Muscle of leg (tissue), 16 donors: ENCODE measurements at places on chromosomes 6 and 20. TPM values are rescaled to one million over a fixed set of nuclear protein-coding genes. Genes with fewer than 3 reads are reported as not detected.

DNA sequence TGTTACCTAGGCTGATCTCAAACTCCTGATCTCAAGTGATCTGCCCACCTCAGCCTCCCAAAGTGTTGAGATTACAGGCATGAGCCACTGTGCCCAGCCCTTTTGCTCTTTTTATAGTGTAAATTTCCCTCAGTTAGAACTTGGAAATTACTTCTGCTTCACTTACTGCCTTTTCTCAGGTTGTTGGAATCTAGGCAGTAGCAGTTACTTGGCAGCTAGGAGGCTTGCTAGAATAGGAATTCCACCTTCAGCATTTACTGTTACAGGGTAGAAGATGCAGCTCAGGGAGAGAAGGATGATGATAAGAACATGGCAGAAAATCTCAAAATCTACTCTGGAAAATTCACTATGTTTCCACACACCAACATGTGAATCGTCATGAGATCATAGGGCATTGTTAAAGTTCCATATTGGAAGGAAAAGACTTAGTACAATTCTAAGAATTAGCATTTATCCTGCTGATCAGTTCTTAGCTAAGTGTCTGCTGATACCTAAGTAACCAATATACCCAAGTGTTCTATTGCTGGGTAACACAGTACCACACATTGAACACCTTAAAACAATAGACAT, 182.2 kb downstream of the SLC16A10 start:
- DNase-seq = no peak

DNA sequence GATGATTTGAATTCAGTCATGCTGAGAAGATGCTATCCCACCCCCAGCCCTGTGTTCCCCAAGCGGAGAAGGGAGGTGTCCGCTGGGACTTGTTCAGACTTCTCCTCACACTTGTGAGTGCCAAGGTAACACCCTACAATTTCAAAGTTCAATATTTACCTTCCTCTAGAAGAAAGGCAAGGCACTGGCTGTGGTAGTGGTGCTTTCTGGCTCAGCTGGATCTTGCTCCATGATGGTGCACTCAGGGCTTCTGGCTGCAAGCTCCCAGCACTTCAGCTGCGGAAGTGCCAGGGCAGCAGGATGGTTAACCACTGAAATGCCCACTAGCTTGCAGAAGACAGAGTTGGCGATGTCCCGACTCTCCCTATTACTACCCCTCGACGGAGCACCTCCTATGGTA, 135.4 kb downstream of the MTFR2 start:
- no peak for DNase-seq

DNA sequence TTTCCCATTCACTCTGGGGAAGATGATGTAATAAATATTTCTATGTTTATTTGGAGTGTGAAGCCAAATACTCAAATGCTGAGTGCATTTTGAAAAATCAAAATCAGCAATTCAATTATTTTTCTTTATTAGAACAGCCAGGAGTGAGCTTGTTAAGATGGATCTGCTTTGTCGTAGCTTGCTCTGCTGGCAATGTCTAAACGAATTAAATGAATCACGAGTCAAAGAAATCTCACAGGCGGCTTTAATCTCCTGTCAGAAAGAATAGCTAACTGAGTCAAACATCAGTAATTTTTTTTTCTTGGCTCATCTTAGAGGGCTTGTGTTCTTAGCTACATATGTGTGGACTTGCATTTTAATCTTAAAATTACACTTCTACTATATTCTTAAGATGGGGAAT, 100.2 kb upstream of the HMGN3 start:
- peak; percentile 5 for DNase-seq

GRCh38 chr6:112764377-112764776, 417.2 kb downstream of the RFPL4B start:
- DNase-seq = no peak

DNA sequence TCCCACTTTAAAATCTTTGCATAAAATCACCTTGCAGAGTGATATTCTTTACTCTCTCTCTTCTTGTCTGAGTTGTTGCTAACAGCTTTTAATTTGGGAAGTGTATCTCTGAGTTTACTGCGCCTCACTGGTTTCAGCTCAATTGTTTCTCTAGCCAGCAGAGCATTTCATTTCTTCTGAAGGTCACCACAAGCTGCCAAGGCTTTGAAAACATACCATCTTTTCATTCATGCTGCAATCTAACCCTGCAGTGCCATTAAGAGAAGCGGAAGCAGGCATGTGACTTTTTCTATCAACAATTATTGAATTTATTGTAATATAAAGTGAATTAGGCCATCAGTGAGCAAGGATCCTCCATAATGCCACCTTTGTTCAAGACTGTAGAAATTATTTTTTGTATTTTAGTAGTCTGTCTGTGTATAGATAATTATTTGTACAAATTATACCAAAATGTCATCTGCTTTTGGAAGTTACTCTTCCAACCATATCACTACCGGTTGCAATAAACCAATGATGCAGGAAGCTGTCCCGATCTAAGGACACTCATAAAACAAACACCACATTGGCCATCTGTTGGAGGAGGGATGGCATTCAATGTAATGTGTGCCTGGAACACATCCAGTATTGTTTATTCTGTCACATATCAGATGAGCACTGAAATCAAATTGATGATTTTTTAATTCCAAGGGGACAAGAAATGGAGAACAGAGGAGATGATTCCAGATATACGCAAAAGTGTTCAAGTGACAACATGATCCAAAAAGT, 26.8 kb downstream of the HS3ST5 start:
- DNase-seq = no peak

DNA sequence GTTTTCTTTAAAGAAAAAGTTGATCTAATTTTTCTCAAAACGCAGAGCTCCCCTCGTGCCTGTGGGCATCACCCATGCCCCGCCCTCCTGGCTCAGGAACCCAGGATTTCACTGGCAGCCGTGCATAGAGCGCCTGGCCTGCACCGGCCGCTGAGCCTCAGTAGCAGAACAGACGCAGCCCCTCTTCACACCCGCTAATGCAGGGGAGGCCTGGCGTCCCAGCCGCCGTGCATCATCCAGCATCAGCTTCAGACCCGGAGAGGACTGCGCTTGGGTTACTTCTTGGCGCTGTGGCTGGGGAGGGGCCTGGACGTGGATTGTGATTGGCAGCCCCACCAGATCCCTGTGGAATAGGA, 18.1 kb downstream of the RBM38 start:
- no peak for DNase-seq

DNA sequence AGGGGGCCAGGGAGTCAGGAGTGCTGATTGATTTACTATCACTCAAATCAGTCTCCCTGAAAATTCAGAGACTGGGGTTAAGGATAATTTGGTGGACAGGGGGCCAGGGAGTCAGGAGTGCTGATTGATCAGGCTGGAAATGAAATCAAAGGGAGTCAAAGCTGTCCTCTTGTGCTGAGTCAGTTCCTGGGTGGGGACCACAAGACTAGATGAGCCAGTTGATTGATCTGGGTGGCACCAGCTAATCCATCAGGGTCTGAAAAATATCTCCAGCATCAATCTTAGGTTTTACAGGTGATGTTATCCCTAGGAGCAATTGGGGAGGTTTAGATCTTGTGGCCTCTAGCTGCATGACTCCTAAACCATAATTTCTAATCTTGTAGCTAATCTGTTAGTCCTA, 6.1 kb upstream of the AFG1L start:
- DNase-seq = no peak

The PDCD2 gene
- polyA plus RNA-seq = 59.4 TPM

DNA sequence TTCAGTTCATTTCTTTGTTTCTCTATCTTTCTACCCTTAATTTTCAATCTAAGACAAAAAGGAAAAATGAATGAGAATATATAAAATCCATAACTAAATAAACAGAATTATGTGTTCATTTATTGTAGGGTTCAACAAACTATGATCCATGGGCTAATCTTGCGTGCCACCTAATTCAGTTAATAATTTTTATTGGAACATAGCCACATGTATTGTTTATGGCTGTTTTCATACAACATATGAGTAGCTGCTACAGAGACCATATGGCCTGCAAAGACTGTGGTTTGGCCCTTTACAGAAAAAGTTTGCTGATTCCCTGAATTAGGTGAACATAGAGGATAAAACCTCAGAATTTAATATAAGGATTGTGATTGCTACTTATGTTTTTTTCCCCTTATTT, 21.8 kb downstream of the SENP6 start:
- DNase-seq = no peak

DNA sequence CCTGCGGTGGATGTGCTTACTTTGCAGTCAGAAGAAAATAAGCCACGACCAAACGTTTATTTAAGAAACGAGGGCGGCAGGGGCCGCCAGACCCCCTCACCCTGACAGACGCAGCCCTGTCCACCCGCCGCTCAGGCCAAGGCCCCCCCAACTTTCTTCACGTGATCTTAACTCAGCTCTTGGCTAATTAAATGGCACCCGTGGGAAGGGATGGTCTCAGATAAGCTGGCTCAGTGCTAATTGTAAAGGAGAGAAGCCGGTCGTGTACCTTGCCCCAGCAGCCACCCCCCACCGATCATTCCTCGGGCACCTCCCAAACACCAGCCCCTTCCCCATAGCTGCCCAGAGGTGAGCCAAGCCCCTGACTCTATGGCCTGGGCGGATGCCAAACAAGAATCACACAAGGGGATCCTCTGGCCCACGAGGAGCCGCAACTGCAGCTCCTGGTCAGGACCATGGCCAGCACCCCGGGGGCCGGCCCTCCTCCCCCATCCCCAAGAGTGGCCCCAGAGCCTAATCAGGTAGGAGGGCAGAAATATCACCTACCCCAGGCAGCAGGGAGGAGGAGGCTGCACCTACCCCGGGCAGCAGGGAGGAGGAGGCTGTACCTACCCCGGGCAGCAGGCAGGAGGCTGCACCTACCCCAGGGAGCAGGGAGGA, 11.2 kb downstream of the KCNQ2 start:
- no peak for DNase-seq

DNA sequence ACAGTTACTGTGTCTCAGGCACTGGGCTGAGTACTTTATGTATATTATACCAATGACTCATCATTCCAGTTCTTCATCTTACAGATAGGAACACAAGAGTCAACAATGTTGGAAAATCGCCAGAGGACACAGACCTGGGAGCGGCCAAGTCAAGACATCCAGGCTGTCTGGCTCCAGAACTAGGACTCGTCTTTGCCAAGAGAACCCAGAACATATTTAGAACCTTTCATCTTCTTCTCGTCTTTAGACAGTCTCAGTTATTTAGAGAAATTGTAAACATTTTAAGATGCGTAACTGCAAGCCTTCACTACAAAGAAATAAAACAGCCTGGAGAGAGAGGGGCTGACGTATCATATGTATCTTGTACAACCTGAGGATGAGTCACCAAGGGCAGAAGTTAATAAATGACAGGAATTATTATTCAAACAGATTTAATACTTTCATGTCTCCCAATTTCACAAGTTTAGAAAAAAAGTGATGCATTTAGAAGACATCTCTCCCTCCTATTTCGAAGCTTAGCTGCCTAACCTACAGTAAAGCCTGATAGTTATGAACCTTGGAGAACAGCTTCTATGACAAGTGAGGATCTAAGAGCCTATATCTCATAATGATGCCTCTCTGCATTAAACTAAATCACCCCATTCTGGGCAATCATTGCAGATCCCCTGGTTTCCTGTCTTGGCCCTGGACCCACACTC, 43.4 kb downstream of the SLC22A3 start:
- no peak for DNase-seq

DNA sequence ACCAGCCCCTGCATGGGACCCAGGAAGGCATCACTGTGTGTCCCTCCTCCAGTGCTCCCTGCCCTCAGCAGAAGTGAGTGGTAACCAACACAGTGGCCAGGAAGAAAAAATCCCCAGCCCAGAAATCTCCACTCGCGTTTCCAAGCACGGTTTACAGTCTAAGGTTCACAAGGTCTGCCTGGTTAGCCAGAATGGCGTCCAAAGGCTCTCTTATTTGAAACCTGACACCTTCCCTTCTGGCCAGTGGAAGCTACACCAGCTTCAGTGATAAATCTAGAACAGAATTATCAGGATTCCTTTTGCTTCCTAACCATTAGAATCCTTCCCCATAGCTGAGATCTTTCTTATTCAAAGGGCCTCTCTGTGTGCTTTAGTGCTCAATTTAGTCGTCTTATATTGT, 9.2 kb downstream of the LY86 start:
- DNase-seq = no peak

The KIF13A gene
- polyA plus RNA-seq = 29.7 TPM

The HTR1E gene
- polyA plus RNA-seq = not detected

- no peak for DNase-seq
These were observed 77.4 kb upstream of the CST7 start for GRCh38 chr20:24871480-24872213.

The RAMACL gene
- polyA plus RNA-seq = 0.15 TPM

DNA sequence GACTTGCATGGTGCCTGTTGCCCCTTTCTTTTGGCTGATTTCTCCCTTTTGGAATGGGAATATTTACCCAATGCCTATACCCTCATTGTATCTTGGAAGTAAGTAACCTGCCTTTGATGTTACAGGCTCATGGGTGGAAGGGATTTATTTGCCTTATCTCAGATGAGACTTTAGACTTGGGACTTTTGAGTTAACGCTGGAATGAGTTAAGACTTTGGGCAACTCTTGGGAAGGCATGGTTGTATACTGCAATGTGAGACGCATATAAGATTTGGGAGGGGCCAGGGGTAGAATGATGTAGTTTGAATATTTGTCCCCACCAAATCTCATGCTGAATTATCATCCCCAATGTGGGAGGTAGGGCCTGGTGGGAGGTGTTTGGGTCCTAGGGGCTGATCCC, 75.5 kb downstream of the SYCP2 start:
- DNase-seq = no peak

DNA sequence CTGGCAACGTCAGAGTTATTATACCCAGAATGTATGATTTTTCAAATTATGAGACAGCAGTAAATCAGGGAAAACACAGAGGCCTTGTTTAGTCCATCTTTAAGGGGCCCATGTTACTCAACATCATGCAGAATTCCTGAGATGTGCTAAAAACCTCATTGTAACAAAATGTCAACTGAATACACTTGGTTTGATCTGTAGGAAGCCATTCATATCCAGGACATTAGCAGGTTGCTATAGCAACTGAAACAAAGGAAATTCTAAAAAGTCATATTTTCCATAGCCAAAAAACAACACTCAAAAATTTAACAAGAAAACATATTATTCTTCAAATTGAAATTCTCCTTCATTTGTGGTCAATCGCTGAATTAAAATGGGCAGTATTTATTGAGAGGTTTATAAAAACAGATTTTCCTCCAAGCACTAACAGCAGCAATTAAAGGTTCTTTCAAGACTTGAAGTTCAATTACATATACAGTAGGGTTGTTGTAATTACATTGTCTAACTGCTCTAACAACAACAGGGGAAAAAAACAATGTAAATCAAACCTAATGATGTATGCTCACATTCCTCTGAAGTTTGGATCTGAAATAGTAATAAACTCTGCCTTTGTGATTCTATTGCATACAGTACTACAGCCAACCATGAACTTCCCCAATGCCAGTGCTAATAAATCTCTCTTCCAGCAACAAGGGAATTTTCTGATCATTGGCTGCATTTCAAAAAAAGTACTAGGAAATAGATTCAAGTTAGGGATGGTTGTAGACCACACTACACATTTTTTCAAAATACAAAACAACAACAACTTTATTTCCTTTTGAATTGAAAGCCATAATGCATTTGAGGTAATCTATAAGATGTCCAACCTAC, 34.9 kb downstream of the COL12A1 start:
- peak; percentile 80 for DNase-seq

DNA sequence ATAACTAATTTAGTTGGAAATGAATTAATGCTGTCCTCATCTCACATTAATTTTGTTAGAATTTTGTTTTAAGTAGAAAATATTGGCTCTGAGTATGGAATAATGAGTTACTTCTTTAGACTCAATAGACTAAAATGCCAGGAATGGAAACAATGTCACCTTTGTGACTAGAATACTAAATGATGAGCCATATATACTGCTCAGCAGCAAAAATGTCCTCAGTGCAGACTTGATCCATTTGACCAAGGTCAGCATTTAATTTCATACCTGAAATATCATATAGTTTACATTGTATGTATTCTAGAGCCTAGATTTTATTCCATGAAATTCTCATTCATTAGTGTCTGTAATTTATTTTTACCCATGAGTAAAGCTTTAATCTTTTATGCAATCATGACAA, 217.7 kb downstream of the ADGRB3 start:
- no peak for DNase-seq
